Stimulated activated CD8-positive, alpha-beta memory T cell treated with anti-CD3 and anti-CD28 coated beads, Interleukin-12 subunit alpha, Interleukin-12 subunit beta, amount 100 ng/mL, for 1 hour (primary cell): ENCODE measurements at places on chromosomes 3 and 15.

DNA sequence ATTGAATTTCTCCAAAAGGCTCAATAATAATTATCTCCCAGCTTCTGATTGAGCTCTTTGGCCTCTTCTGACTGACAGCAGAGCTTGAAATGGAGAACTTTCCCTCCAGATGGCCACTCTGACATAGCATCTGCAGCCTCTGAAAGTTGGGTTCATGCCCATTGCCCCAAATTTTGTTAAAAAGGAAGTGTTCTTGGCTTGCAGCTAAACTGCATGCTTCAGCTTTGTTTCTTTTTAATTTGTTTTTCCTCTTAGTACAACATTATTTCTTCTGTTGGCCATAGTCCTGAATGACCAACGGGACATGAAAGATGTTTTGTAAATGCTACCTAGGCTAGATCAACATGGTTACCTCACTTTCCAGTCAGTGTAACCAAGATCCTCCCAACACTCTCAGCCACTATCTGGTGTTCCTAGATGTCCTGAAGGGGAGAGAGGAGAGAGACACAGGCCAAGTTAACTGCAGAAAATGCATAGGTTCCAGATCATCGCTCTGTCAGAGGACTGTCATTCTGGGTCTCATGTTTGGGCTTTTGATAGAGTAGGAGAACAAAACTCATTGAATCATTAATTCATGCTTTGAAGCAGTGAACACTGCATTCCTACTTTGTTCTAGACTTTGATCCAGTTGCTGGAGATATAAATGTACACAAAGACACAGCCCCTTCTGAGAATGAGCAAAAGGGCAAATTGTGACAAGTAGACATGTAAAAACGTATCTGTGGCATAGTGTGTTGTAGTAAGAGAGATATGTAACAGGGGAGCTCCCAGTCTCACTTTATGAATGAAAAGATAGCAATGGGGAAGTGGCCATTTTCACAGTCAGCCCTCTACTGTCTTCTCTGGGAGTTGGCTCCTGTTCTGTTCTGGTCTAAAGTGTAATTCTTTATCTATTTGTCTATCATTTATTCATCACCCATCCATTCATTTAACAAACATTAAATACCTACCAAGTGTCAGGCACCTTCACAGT lies 156.2 kb downstream of the ZNF621 start:
- DNase-seq: no peak

DNA sequence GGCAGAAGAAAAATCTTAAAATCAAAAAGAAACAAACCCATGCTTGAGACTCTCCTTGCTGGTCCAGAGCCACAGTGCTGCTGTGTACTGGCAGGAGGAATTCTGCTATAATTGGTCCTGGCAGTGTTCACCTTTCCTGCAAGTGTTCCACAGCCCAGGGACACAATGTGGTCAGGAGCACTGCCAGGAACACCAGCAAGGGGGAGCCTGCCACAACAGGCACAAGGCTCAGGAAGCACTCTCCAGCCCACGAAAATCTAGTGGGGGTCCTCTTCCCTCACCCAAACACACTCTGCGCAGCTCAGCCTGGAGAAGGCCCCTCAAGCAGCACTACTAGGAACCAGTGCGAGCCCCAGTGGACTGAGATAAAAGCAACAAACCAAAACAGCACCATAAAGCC lies 92.9 kb downstream of the UBE3A start:
- DNase-seq: no peak

GRCh38 chr3:151962912-151963311 lies 89.5 kb downstream of the SUCNR1 start:
- no peak for DNase-seq

GRCh38 chr15:49154359-49154758 lies 1.0 kb downstream of the COPS2 start:
- DNase-seq: no peak

DNA sequence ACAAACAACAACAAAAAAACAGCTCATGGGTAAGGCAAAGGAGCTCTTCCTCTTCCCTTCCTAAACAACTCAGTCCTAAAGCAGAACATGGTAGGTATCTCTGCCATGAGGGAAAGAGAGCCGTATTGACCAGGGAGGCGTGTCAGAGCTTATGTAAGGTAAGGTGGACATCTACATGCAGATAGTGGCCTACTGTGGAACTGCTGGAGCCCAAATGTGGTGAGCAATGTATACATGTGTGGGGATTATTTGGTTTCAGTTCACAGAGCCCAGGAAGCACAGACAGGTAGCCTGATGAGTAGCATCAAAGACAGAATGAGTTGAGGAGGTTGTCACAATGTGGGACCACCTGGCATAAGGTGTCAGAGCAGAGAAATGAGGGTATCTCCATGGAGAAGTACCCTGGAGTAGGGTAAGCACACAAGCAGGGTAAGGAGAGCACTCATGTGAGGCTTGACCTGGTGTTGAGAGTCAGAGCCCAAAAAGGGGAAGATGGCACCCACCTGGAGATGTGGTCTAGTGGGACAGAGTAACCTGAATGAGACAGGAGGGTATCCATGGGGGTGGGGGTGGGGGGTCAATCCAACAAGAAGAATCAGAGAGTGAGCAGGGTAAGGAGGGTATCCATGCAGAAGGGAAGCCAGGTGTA lies 45.5 kb downstream of the DENND6A start:
- no peak for DNase-seq

DNA sequence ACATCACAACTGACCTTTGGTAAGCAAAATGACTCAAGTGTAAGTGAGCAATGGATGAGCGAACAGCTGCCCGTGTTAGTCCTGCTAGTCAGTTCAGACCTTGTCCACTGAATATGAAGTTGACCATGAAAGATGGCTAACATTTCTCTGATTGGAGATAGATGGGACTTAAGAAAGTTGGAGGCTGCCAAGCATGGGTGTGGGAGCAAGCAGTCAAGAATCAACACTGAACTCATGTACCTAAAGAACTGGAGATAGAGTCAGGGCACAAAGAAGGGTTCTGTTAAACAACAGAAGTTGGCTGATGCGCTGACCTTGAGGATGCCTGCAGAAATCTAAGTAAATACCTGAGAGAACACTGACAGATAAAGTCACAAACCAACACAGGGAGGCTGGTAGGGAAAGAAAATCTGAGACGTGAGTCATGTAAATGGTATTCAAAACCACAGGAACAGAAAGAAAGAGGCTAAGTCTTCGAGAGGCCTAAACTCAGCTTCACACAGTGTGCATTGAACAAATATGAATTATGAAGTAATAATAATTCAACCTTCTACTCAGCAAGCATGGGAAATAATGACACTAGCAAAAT lies 30.7 kb upstream of the ANPEP start:
- no peak for DNase-seq
